ENCODE measurements at places on chromosomes 3 and 15.

DNA sequence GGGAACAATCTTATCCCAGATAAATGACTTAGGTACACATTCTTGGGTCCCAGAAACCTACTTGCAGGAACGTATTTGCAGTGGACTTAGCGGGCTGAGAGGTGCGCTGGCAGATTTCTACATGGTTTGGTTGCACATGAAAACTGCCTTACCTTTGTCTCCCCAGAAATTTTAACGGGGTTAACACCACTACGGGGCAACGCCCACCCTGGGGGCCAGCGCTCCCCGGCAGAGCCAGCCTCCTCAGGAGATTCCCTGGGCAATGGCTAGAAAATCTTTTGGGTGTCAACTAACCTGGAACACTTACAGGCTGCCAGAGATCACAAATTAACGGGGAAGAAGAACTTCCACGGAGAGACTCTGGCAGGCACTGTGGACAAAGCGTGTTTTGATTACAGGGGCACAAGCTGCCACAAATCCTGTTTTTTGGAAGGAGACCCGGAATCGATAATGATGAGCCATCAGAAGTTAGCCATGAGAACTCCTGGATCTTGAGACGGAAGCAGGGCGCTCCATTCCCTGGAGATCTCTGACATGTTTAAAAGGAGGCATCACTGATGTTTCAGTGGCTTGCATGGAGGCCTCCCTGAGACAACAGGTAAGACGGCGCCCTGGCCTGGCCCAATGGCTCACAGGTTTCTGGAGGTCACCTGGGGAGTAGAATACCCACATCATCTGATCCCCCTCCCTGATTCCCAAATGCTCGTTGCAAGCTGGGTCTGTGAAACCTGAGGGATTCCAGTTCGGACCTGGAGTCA lies 288.9 kb downstream of the ADAMTS17 start:
- no peak for DNase-seq

DNA sequence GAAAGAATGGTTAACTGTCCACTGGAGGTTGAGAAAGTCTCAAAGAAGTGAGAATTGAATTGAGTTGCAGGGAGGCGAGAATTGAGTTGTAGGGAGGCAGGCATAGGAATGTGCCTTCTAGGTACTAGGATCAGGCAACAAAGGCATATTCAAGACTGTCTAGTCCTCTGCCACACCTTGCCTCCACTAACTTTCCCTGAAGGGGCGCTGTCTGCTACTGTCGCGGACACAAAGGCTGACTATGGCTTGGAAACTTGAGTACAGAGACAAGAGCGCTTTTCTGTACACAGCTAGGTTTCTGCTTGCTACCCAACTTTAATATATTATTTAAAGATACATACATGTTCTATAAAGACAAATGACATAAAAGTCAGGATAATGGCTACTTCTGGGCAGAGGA lies 10.4 kb upstream of the FBXL22 start:
- DNase-seq, result no peak

DNA sequence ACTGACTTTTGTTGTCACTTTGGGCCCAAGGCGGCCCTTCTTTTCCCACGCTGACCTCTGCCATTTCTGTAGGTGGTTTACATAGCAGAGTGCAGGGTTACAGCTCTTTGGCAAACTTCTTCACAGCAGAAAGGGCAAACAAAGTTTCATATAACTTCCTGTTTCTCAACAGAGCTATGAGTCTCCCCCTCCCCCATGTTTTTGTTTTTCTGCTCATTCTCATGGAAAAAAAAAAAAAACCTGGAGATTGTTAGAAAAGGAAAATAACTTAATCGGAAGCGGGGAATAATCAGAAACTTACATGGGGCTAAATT lies 342.0 kb upstream of the NR2F2 start:
- DNase-seq, result no peak

DNA sequence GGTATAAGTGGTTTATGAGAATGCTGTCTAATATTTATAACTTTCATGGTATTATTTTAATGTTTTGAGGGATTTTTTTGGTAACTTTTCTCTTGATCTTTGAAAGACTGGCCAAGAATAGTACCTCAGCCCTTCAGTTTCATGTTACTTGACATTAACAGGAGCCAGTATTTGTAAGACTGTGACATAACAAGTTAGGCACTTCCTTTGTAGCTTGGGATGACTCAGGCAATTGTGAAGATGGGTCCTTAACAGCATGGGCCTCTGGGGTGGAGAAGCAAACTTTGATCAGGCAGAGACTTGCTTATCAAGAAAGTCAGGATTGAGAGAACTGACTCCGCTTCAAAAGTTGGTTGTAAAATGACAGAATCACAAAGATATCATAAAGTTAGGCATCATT lies 9.5 kb downstream of the LRRC49 start:
- no peak for DNase-seq

GRCh38 chr3:49020330-49021212 lies 1.4 kb upstream of the NDUFAF3 start:
- DNase-seq, result peak; percentile 64

- no peak for DNase-seq
These were observed 8.3 kb upstream of the SNX22 start for GRCh38 chr15:64143276-64143675.

DNA sequence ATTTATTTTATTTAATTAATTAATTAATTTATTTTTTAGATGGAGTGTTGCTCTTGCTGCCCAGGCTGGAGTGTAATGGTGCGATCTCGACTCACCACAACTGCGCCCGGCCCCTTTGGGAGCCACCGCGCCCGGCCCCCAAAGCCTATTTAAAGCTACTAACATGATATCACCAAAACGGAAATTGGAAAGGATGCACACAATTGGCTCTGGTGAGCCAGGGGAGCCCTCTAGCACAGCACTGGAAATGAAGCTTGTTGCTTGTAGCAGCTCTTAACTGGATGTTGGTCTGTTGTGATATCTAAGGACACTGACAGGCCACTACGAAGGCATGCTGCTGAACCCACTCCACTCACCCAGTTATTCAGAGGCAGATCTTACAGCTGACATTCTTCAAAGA lies 104.5 kb downstream of the IGF2BP2 start:
- DNase-seq, result no peak

DNA sequence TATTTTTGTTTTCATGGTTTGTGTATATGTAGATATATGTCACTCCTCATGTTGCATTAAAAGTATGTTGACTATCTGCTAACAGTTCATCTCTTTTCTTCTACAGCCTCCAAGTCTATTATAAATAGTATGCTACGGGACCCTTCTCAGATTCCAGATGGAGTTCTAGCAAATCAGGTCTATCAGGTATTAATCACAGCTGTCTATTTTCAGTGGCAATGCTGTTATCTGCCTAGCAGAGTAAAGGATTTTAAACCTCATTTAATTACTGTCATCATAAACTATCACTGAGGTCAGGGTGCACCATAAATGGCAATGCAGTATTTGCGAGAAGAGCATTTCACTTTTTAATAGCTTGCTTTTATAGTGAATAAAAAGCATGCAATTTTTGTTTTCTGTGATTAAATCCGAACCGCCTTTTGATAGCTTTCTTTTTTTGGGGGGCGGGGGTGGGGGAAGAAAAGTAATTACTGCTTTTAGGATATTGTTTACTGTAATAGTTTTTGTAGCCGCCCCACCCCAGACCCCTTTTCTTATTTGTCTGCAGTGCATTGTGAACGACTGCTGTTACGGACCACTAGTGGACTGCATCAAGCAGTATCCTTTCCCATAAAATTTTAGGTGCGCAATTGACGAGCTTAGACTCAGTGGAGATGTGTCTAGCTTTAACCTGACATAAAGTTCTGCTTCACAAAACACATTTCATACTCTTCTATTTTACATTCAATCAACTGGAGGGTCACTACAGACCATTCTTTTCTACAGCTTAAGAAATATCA lies 112.3 kb downstream of the CDIN1 start:
- no peak for DNase-seq

- peak; percentile 97 for DNase-seq
These were observed at the start of gene GPX1 for GRCh38 chr3:49358217-49358883. TSS of gene GPX1 (minus strand) at chr3:49358353. CDS start at chr3:49358278, 75 bp downstream.

DNA sequence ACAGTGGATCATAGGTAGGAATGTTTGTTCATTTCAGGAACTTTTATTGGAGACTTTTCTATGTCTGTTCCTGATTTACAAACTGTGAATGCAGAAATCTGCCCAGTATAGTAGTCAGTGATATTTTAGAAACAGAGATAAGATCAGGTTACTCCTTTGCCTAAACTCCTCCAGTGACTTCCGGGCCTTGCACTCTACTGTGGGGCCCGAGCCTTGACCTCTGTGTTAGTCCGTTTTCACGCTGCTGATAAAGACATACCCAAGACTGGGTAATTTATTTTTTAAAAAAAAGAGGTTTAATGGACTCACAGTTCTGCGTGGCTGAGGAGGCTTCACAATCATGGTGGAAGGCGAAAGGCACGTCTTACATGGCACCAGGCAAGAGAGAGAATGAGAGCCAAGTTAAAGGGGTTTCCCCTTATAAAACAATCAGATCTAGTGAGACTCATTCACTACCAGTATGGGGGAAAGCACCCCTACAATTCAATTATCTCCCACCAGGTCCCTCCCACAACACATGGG lies 127.1 kb downstream of the DNAJB8 start:
- no peak for DNase-seq

GRCh38 chr3:157494581-157495281 lies 8.5 kb downstream of the VEPH1 start:
- no peak for DNase-seq

- DNase-seq, result no peak
These were observed 218.2 kb upstream of the SGO1 start for GRCh38 chr3:20403986-20404740.

DNA sequence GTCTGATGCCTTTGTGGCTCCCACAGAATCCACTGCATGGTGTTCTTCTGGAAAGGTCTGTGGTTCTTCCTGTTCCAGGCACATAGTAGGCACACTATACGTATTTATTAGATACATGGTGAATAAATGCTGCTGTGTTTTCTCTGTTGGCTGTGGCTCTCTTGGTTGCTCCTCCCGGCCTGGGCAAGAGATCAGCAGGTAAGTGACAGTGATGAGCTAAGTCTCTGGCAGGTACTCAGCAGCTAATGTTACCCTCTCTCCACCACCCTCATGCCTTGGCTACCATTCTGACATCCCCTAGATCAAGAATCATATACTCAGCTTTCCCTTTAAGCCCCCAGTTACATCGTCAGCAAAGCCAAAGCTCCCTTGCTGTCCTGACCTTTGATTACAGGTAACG lies 8.4 kb downstream of the SV2B start:
- no peak for DNase-seq

DNA sequence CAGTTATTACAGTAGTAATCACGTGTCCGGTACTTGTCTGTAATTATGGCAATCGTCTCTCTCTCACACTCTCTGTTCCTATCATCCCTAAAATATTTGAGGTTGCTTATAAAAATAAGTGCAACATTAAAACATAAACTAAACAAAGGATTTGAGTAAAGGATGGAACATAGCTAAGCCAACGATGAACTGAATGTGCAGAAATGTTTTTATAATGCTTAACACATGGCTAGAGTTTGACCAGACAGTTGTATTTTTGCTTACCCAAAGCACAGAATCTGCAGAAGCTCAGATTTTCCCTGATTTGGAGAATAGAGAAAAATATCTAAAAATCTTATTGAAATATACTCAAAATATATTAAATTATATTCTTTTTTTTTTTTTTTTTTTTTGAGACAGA lies 1030.9 kb downstream of the NAALADL2 start:
- DNase-seq, result no peak

GRCh38 chr15:78950343-78950742 lies 5.5 kb upstream of the CTSH start:
- DNase-seq, result no peak

- no peak for DNase-seq
These were observed 32.4 kb downstream of the SELENOT start for GRCh38 chr3:150635526-150635925.

DNA sequence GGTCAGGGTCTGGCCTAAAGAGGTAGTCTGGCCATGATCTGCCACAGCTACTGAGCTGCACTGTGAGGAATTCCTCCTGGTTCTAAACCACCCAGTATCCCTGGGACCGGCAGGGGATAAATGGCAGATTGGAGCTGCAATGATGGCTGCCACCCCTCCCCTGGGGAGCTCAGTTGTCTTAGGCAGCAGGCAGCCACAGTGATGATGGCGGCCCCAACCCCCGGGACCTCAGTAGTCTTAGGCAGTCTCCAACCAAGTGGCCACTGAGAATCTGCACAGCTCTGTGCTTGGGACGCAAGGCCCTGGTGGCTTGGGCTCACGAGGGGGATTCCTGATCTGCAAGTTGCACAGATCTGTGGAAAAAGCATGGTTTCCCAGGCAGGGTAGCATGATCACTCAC lies 68.1 kb downstream of the STRIT1 start:
- DNase-seq, result no peak

DNA sequence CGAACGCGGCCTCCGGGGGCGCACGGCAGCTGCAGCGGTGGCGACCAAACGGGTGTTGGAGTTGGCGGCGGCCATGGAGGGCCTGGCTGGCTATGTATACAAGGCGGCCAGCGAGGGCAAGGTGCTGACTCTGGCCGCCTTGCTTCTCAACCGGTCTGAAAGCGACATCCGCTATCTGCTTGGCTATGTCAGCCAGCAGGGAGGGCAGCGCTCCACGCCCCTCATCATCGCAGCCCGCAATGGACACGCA lies 725 bp downstream of the FEM1B start:
- DNase-seq, result peak; percentile 42

- DNase-seq, result no peak
These were observed 18.2 kb downstream of the PLOD2 start for GRCh38 chr3:146142757-146143156.

- DNase-seq, result no peak
These were observed 74.0 kb upstream of the POLG start for GRCh38 chr15:89408372-89409183.

- no peak for DNase-seq
These were observed 204.2 kb upstream of the COL8A1 start for GRCh38 chr3:99434190-99434589.

GRCh38 chr15:63338170-63338569 lies 43.5 kb downstream of the CA12 start:
- DNase-seq, result no peak

DNA sequence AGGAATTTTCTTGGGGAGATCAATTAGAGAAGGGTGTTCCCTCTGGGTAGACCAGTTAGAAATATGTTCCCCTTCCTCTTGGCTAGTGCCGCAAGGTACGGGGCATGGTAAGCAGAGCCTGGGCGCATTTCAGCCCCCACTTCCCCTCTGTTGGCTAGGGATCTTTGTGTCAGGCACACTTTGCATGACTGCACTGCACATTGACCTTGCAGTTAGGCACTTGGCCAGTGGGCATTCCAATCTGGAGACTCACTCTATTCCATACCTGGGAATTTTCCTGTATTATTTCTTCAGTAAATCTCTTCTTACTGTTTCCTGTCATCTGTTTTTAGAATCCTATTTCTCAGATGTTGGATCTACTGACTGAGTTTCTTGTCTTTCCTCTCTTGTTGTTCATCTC lies 30.0 kb upstream of the CACNA1D start:
- no peak for DNase-seq

- no peak for DNase-seq
These were observed 17.4 kb downstream of the AADACL2 start for GRCh38 chr3:151751161-151751560.

GRCh38 chr15:77615472-77615871 lies 17.2 kb downstream of the LINGO1 start:
- no peak for DNase-seq
